ENCODE measurements at places on chromosomes 2 and 18. TPM values are rescaled to one million over a fixed set of nuclear protein-coding genes. Genes with fewer than 3 reads are reported as not detected.

Gene UPP2
- total RNA-seq, result not detected

Gene APOB
- total RNA-seq, result not detected

Gene POTEC
- total RNA-seq, result not detected

- no peak overlapping the region for H3K27ac ChIP-seq
- H3K4me3 ChIP-seq, result no peak overlapping the region
- H3K36me3 ChIP-seq, result no peaks in the 10 kb centered on the region
- DNase-seq, result no peak
- peaks cover 6% of the 10 kb centered on the region for H3K4me1 ChIP-seq
- peaks cover 10% of the 10 kb centered on the region for H3K27me3 ChIP-seq
Measured at GRCh38 chr2:172859581-172860335, 124.1 kb downstream of the RAPGEF4 start.

GRCh38 chr2:108579623-108580022 lies 45.4 kb downstream of the LIMS1 start:
- no peaks in the 10 kb centered on the region for H3K36me3 ChIP-seq
- no peak for DNase-seq
- H3K27me3 ChIP-seq, result no peaks in the 10 kb centered on the region
- H3K27ac ChIP-seq, result no peak overlapping the region
- H3K4me1 ChIP-seq, result peaks cover 38% of the 10 kb centered on the region

GRCh38 chr2:130951018-130951417 lies 114.3 kb downstream of the ARHGEF4 start:
- H3K27ac ChIP-seq, result no peak overlapping the region
- no peak overlapping the region for H3K4me3 ChIP-seq
- H3K36me3 ChIP-seq, result peaks cover 39% of the 10 kb centered on the region
- no peaks in the 10 kb centered on the region for H3K27me3 ChIP-seq
